Brain (organoid and tissue), 16 donors: ENCODE measurements at places on chromosomes 5 and 9. TPM values are rescaled to one million over a fixed set of nuclear protein-coding genes. Genes with fewer than 3 reads are reported as not detected.

- no peak for DNase-seq
Observed at GRCh38 chr9:86997156-86997555, 49.9 kb upstream of the GAS1 start.

GRCh38 chr9:98896632-98897031, 47.1 kb upstream of the COL15A1 start:
- DNase-seq = no peak

Gene CTXN3
- 3.0 TPM for polyA plus RNA-seq

- DNase-seq = no peak
Observed at GRCh38 chr5:61267116-61267515, 64.9 kb upstream of the ZSWIM6 start.

DNA sequence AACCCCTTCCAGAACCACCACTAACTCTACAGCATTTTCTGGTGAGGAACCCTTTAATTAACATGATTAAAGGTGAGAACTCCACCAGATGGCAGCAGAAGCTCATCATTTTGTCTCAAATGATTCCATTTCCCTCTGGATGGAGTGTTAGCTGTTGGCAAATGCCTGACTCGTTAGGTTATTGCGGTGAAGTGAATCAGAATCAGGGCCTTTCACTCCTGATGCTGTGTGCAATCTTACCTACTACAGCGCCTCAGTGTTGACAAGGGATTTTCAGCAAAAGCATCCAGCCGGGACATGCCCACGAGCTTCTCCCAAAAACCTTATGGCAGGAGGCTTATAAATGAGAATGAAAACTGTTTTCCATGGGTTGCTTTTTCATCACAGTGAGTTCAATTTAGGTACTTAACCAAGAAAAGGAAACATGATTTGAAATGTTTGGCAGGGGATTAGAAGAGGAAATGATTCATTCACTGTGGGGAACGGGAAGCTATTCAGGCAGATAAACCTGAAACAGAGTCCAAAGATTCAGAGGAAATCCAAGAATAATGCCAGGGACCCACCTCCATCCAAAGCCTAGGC, 48.0 kb upstream of the CAST start:
- DNase-seq = peak; percentile 82

GRCh38 chr5:169074839-169075238, 226.1 kb downstream of the SLIT3 start:
- DNase-seq = no peak

GRCh38 chr9:132456241-132456640, 46.2 kb downstream of the CFAP77 start:
- DNase-seq = no peak

Gene GABRA1
- 9.2 TPM for polyA plus RNA-seq
